ENCODE measurements at places on chromosomes 2 and 18.

DNA sequence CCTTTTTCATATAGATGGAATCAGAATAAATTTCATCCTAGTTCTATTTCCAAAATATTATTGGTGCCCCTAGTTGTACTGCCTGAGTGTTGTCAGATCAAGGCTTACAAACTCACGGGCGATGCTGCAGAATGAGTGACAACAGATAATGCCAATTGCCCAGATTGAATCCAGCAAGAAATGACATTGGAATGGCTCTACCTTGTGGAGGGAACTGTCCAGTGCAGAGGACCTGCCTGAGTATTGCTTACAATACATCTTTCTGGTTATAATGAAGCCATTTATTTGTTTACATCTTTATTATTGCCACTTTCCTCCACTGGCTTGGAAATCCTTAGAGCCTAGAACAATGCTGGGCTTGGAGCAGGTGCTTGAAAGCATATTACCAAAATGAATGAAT is 7.8 kb upstream of the IL1R2 start:
- DNase-seq: no peak

DNA sequence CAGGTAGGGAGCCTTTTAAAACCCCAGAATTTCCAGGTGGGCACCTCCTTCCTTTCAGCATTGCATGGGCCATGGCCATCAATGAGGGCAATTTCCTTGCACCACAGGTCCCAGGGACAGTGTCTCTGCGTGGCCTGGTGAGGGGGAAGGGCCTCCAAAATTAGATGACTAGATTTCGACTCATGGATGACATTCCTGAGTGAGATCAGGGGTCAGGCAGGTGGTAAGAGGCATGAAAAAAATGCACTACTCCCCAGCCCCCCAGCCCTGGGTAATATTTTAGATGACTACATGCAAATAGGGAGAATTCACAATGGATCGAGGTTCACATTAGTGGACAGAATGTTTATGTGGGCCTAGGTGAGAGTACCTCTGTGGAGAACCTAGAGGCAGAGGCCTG is 19.0 kb upstream of the IGFBP5 start:
- DNase-seq: no peak

DNA sequence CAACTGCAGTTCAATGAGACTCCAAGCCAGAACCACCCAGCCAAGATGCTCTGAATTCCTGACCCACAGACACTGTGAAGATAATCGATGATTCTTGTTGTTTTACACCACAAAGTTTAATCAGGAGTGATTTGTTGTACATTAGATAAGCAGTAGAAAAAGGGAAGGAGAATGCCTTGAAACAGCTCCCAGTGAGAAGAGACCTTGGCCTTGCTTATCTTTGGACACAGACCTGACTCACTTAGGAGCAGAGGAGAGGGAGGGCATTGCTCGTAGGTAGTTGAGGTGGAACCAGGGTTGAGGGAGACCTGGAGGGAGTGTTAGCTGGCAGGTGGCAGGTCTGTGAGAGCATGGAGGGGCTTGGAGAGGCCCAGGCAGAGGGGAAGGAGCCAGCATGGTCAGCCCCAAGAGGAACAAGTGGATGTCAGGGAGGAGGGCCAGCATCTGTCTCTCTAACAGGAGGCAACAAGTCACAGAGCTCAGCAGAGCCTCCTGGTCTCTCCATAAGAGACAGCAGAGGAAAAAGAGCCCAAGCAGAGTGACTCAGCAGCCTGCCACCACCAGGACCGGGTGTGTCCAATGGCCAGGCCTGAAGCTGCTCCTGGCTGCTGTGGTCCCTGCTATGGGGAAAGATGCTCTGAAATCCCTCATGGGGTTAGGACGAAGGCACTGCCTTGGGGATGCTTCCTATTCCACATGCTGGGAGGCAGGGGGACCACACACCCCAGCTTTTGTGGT is 161.6 kb upstream of the CAPN13 start:
- no peak for DNase-seq

GRCh38 chr2:239882781-239883180 is 142.4 kb downstream of the NDUFA10 start:
- DNase-seq: no peak

GRCh38 chr2:229620759-229621158 is 93.6 kb downstream of the DNER start:
- DNase-seq: no peak

- no peak for DNase-seq
Observed at GRCh38 chr2:237623428-237624403, 3.7 kb upstream of the LRRFIP1 start.
